ENCODE measurements at places on chromosomes 7 and 10. TPM values are rescaled to one million over a fixed set of nuclear protein-coding genes. Genes with fewer than 3 reads are reported as not detected.

WDFY4 gene
- total RNA-seq, result not detected

GNGT1 gene
- not detected for total RNA-seq

DDC gene
- not detected for total RNA-seq

PTER gene
- total RNA-seq, result 16.0 TPM

SLC25A40 gene
- 48.7 TPM for total RNA-seq

LRMDA gene
- not detected for total RNA-seq

DNA sequence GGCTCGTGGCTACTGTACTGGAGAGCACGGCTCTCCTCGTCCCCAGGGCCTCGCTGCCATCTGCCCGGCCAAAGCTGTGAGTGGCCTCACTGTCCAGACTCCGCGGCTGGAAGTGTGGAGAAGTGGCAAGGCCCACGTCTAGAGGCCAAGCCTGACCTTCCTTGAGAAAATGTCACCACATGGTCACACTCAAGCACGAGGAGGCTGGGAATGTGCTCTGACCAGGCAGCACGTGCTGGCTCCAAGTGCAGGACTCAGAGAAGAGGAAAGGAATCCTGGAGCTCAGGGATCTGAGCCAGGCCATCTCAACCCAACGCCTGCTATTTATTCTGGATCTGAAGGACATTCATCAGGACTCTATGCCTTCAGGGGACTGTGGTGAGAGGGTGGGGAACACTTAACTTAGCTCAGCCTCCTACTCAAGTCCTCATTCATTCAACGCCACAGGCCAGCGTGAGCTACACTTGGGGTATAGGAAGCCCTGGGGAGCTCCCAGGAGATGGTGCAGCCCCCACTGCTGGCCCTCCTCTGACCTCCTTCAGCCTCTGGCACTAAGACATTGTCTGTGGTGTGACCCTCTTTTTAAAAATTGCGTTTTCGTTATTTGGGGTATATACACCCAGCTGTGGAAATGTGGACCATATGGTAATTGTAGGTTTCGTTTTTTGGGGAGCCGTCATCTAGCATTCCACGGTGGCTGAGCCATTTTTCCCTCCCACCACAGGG, 29.0 kb downstream of the EN2 start:
- no peak overlapping the region for H3K27ac ChIP-seq
- peaks cover 22% of the 10 kb centered on the region for H3K4me1 ChIP-seq
- H3K36me3 ChIP-seq, result peaks cover 3% of the 10 kb centered on the region
- H3K27me3 ChIP-seq, result peaks cover 43% of the 10 kb centered on the region
- H3K4me3 ChIP-seq, result no peak overlapping the region

DNA sequence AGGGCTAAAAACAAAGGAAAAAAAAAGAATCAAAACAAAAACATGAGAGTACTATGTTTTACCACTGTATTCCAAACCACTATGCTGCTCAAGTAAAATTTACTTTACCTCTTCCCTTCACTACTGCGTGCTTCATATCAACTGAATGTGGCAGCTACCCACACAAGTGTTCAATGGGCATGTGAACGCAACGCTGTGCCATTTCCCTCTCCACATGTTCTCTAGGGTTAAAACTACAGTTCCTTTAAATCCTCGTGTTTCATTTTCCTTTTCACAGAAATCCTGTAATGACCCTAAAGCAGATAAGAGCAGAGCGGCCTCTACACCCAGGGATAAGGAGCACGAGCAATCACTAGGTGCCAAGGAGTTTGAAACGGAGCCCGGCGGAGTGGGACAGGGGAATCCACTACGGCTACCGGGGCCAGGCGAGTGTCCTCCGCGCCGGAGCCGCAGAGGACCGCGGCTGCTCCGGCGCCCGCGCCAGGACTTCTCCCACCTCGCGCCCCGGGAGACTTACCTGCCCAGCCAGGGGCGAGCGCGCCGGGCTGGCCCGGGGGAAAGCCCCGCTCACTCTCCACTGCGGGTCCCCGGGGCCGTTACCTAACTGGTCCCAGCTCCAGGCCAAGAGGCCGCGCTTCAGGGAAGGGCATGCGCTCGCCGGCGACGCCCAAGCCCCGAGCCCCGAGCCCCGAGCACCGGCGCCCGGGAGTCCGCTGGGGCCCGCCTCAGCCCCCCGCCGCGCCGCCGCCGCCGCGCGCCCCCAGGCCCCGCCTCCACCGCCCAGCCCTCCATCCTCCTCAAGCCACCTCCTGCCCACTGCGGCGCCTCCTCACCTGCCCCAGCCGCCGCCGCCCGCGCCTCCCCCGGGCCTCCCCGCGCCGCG, 711 bp downstream of the NAMPT start:
- no peaks in the 10 kb centered on the region for H3K27me3 ChIP-seq
- DNase-seq, result peak; percentile 71
- peak overlapping the region; percentile 95 for H3K4me3 ChIP-seq
- peak overlapping the region; percentile 99 for H3K27ac ChIP-seq

GRCh38 chr7:122416336-122416735, 111.8 kb upstream of the FEZF1 start:
- H3K27me3 ChIP-seq, result no peaks in the 10 kb centered on the region
- no peak for DNase-seq
- no peak overlapping the region for H3K27ac ChIP-seq

GRCh38 chr10:85719408-85719807, 647.2 kb downstream of the GRID1 start:
- no peak overlapping the region for H3K4me3 ChIP-seq
- no peaks in the 10 kb centered on the region for H3K36me3 ChIP-seq
- no peak overlapping the region for H3K27ac ChIP-seq
- no peaks in the 10 kb centered on the region for H3K4me1 ChIP-seq
